ENCODE measurements at places on chromosomes 6 and 20.

DNA sequence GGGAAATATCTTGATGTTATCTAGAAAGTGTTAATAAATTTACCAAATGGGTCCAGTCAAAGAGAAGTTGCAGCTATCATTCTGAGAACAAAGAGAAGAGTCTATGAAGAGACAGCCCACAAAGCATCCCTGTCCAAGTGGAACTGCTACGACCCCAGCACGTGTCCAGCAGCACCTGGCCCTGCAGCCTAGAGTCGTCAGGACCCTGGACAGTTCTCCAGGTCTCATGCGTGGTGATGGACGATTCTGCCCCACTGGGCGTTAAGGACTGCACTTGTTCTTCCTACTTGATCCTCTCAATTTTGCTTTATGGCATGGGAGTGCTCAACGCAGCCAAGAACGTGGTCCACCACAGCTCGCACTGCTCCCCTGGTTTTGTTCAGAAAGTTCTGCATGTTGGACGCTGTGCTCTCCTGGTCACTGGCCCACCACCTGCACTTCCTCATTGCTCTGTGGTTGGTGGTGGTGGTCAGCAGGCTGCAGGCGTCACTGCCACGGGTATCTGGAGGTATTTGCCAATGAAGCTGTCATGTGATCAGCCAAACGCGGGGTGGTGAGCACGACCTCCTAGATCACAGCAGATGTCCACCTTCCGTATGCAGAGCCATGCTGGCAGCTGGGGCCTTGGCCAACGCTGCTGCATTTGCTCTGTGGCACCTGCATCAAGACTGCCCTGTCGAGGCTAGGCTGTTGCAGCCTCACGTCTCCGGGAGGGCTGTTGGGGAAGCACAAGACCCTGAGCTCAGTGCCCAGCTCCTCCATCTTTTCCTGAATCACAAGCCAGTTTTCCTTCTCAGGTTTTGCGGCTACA, 356.4 kb downstream of the CDH4 start:
- no peak for DNase-seq

DNA sequence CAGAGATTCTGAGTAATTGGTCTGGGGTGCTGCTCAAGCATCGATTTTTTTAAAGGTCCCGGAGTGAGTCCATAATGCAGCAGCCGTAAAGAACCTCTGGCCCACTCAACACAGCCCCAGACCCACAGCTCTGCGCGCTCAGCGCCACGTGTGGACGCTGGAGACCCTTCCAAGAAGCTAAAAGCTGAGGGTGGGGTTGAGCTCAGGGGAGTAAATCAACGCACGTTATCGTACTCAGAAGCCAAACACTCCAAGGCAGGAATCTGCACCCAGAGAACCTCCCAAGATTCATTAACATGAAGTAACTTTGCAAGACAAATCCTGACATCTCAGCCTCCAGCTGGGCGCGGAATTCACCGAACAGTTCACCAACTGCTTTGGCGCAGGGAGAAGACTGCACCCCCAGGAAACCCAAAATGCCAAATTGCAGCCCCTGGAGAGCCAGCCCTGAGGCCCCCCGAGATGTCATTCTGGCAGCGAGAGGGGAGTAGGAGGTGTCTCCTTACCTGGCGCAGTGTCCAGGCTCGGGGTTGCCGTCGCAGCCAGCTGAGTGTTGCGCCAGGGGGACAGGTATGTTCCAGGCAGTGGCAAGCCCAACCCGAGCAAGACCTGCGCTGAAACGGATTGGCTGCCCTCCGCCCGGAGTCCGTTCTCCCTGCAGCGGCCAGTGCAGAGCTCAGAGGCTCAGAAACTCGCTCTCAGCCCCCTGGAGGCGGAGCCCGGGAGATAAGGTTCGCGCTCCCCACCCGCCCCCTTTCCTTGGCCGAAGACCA, at the start of gene COL21A1:
COL21A1 (minus strand) TSS at position 700 of the 773 bp plus-strand sequence. CDS start 64,962 bp downstream, outside the sequence.
- DNase-seq: peak; percentile 86

GRCh38 chr20:44031781-44032582, 117.3 kb downstream of the TOX2 start:
- DNase-seq: peak; percentile 58

- DNase-seq: no peak
These were observed 38.9 kb upstream of the FOXC1 start for GRCh38 chr6:1570848-1571247.

DNA sequence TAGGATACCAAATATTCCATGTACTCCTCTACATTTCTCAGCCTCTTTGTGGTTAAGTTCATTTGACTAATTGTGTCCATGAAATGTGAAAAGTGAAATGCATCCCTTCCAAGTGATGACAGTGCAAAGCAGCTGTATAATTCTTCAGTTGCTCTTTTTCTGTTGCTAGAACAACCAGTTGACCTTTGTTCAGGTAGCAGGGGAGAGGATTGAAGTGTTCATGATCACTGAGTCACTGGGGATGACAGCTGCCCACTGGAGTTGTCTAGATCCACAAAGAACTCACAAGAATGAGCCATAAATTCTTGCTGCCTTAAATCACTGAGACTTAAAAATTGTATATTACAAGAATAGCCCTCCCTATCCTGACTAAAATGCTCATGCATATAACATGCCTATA, 254.6 kb downstream of the EPHA7 start:
- no peak for DNase-seq

- DNase-seq: no peak
These were observed 157.9 kb downstream of the SLC24A3 start for GRCh38 chr20:19370076-19371075.

- DNase-seq: no peak
These were observed 4.9 kb upstream of the ANKRD60 start for GRCh38 chr20:58233393-58233792.

DNA sequence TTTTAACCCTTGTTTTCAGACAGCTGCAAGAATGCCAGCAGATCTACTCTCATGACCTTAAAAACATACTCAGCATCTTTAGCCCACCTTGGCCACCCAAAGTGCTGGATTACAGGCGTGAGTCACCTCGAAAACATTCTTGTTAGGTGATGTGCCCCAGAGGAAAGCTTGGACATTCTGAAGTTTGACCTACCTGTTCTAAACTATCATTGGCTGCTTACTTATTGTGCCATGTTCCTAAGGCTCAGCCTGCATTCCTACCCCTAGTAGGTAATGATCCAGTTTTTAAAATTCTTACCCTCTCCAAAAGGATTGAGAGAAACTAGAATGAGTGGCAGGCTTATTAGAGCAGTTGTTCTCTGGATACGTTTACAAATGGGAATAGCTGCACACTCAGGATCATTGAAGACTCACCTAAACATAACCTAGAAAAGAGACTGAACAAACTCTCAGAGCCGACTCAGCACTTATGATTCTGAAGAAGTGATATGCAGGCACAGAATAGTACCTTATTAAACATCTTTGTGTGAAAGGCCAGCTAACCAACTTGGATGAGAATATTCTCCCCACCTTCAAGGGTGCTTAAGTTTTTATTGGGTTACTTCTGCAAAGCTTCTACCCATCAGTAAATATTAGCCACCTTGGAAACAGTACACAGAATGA, 362.1 kb downstream of the NRN1 start:
- DNase-seq: no peak

DNA sequence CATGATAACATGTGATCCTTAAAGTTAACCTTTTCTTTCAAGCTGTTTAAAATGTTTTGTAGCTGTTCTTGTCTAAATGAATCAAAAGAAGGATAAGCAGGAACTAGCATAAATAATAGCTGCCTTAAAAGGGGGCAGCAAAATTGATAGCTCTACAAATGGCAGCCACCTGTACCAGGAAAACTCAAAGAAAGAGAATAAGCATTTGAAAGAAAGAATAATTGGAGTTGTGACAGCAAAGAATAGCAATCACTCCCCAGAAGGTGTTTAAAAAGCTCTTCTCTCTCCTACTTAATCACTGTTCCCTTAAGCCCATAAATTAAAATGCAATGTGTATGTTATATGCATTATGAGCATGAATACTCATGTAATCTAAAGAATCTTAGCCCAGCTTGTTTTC, 114.6 kb downstream of the SIM1 start:
- DNase-seq: no peak

GRCh38 chr20:25225642-25226432, 22.0 kb upstream of the PYGB start:
- peak; percentile 81 for DNase-seq

- no peak for DNase-seq
These were observed 83.6 kb downstream of the THBS2 start for GRCh38 chr6:169169941-169170582.

DNA sequence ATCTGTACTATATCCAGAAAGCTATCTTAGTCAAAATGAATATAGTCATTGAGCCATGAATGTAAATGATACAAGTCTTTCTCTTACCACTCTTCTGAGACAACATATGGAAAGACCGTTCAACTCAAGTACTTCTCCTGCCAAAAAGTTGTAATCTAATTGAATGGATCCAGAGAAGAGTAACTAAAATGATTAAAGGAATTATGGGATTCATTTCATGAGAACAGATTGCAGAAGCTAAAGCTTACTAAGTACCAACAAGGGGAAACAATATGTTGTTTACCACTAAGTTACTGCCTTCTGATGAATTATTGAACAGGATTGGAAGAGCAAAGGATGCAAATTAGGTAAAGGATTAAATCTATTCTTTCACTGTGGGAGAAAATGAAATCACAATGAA, 2.0 kb upstream of the LGSN start:
- DNase-seq: no peak

- DNase-seq: no peak
These were observed 4.3 kb upstream of the IL20RA start for GRCh38 chr6:137049095-137049494.

- no peak for DNase-seq
These were observed 64.8 kb downstream of the RTN4IP1 start for GRCh38 chr6:106564476-106564875.

- DNase-seq: no peak
These were observed 127.1 kb downstream of the COL9A1 start for GRCh38 chr6:70175770-70176169.

- DNase-seq: no peak
These were observed 11.0 kb upstream of the ELOVL5 start for GRCh38 chr6:53359843-53360092.

DNA sequence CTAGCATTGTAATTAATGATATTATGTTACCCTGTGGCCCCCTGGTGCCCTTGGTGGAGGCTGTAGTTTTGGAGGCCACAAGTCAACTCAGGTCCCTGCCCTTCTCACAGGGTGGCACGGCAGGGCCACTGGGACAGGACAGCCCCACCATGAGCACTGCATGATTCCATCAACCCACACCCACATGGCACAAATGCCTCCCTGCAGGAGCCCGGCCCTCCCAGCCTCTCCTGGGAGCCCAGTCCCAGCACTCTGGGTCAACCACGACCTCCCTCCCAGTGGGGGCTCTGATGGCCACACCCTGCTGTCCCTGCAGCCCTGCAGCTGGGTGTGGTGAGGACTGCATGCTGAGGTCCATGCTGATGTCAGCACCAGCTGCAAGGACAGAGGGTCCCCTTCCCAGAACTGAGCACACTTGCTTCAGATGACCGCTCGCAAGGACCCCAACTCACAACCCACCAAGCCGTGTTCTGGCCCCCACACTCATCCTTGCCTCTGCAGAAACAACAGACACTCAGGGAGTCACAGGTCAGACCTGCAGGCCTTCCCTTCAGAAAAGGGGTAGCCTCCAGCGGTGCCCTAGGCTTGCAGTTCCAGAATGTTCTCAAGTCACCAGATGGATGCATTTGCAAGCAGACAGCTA, 15.7 kb upstream of the CST7 start:
- peak; percentile 46 for DNase-seq

DNA sequence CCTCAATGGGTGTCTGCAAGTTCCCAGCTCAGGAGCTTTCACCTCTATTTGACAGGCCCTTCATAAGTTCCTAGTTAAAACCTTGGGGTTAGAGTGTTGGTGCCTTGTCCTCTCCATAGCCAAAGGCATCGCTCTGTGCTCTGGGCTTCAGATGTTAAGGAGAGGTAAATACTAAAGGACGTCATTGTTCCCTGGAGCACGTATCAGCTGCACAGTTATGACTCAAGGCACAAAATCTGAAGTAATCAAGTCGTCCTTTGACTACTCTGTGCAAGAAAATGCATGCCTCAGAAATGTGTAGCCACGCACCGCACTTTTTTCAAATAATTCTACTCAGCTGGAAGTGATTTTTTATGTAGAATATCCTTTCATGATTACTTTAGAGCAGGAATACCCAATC, 240.8 kb upstream of the QKI start:
- no peak for DNase-seq

- no peak for DNase-seq
These were observed 136.8 kb upstream of the BTBD3 start for GRCh38 chr20:11780765-11781369.

DNA sequence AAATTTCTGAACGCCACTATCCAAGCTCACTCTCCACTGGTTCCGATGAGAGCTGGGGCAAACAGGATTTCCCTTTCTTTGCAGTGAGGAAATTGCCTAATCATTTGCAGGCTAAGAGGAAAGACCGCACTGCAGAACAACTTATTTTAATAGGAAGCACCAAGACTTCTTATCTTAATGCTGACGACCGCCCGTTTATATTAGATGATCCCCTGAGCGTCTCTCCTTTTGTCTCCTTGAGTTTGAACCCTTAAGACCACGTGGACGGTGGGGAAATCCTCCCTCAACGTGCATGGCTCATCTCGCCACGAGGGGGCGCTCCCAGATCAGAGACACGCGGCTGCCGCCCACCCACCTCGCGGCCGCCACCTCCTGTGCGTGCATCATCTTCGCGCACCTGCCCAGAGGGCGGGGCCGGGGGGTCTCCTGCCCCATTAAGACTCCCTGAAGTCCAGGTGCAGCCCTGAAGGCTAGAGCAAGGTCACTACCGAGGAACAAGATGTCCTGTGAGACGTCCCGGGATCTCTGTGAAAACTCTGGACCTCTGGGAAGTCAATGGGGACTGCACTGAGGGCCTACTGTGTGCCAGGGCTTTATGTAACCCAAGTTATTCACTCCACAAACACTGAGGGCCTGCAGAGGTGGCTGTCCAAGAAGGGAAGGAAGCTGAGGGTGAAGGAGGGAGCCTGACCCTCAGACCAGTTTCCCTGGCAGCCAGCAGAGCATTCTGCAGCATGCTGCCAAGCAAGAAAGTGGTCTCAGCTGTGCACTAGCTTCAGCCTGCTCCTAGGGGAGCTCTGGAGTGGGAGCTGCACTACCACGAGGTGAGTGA, 28.1 kb downstream of the PDYN start:
- peak; percentile 95 for DNase-seq

DNA sequence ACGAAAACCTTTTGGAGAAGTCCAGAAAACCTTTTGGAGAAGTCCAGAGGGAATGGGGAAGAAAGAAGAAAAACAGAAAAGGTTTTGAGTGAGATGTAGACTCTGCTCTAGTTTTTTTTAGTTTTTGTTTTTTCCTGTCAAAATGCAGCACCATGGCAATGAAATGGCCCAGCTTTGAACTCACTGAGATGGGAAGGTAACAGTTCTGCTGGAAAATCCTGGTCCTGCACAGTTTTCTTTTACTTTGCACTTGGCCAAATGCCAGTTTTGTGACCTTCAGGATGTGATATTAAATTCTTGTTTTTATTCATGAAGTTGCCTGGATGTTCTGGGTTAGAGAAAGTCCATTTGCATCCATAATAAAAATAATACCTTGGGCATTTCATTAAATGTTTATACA, 145.7 kb downstream of the CFAP61 start:
- DNase-seq: no peak

DNA sequence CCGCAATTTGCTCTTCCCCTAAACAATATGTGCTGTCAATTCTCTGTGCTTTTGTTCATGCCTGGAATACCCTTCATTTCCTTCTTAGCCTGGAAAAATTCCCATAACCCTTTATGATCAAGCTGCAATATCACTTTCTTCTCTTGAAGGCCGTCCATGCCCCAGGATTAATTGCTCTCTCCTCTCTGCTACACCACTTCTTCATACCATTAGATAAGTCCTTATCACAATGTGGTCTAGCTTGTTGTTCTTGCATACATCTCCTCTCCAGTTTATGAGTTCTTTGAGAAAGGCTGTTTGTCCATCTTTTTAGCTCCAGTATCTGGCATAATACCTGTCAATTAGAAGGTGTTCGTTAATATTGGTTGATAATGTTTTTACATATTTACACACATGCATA, 111.2 kb upstream of the SAMD5 start:
- DNase-seq: no peak

All from lower leg skin (tissue), 4 donors.